ENCODE measurements at places on chromosomes 2 and 18.

GRCh38 chr2:36680012-36680411, 16.5 kb upstream of the VIT start:
- no peak for DNase-seq

DNA sequence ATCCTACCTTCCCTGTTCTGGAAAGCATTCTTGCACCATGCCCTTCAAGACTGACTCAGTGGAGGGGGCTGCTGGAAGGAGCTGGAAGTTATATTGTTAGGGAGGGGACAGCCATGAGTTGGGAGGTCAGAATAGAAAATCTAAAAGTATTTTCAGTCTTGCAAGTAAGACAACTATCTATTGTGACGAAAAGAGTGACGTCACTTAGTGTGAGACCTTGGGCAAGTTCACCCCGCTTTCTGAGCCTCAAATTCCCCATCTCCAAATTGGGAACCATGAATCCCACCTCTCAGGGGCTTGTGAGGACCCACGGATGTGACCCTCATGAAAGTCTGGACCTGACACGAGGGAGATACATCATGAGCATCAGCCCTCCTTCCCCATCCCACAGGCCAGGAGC, 46.5 kb downstream of the FOSL2 start:
- DNase-seq, result no peak

DNA sequence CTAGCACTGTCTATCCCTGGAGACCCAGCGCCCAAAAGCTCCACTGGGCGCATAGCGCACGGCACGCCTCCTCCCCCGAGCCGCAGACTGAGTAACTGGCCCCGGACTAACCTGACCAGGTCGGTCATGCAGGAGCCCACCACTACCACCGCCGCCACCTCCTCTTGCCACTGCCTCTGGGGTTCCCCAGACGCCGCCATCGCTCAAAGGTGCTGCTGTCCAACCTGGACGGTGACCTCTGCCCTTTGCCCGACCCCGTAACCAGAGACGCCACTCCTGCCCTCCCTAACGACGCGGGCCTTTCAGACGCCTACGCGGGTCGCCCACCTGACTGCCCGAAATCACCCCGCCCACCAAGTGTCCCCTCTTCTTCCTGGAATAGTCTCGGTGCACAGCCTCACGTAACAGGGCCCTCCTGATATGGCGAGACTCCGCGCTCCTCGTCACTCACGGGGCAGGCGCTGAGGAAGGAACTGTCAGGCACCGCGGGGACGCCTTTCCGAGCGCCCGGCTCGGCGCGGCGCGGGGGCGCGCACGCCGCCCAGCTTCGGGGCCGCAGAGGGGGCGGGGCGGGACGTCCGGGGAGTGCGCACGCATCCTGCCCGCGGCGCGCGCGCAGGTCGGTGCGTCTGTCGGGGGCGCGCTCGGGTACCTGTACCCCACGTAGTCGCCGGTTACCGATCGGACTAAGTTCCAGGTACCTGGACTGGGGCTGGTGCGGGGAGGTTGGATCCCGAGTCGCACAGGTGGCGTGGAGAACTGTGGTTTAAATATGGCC, at the start of the genes BABAM2 and RBKS:
Gene BABAM2, plus strand, starts transcription at position 584 of the 778 bp plus-strand sequence. CDS start 3,828 bp downstream, outside the sequence.
Gene RBKS, minus strand, starts transcription at position 242 of the 778 bp plus-strand sequence. Its CDS starts 42 bp downstream, at position 200.
- DNase-seq, result peak; percentile 82

DNA sequence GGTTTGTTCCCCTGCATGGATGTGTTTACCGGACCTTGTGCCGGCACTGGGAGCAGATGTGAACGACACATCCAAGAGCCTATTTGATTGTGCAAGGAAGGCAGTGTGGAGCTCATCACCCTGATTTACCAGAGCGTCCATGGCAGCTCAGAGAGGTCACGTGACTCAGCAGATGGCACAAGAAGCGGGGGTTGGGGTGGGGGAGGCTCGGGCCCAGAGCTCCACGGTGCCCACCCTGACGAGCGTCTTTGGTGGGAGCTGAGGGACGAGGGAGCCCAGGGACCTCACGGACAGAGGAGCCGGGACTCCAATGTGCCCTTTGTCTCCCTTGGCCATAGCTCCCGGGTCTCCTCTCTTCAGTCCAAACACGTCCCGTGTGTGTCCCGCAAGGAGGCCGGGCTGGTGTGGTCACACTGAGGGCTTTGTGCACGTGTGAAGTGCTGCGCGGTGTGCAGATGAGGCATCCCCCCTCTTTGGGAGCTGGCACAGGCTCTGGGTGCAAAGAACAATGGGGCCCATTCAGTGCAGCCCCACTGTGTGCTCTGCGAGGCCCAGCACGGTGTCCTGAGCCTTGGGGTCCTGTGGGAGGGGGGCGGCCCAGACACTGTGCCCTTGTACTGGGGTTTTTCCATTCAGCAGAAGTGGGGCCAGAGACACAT, 15.5 kb downstream of the KCNIP3 start:
- no peak for DNase-seq

All from stimulated activated CD8-positive, alpha-beta memory T cell treated with anti-CD3 and anti-CD28 coated beads, Interleukin-4, amount 100 ng/mL, for 1 hour (primary cell).